ENCODE measurements at places on chromosomes 6 and 20.
A peak's percentile ranks its signal among the peaks of the same experiment; 100 is the strongest.

DNA sequence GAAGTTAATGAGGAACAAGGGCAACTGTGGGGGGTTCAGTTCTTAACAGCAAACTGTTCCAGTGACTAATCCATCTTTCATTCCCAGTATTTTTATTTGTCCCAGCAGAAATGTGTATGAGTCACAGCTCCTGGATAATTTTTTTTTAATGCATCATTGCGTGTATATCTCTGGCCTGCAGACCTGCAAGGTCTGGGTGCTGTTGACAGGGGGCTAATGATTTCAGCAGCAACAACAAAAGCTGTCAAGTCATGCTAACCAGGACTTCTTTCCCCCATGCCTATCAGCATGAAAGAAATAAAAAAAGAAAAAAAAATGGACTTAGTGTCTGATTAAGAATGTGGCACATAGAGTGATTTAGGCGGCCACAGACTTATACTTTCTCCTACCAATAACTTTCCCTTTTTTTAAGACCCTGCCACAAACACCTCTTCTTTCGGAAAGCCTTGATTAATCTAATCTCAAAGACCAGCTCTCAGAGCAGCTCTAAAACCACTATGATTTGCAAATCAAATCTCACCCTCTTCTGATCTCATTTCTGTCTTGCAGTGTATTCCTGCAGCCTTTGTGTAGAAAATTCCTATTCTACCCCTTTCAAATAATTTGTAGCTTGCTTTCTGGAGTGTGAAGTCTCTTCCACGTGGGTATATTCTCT lies 14.2 kb upstream of the PREX1 start:
- DNase-seq: no peak

GRCh38 chr20:20668639-20669038 lies 43.8 kb downstream of the RALGAPA2 start:
- DNase-seq: peak; percentile 35

GRCh38 chr6:80789912-80790570 lies 683.6 kb downstream of the BCKDHB start:
- DNase-seq: no peak

DNA sequence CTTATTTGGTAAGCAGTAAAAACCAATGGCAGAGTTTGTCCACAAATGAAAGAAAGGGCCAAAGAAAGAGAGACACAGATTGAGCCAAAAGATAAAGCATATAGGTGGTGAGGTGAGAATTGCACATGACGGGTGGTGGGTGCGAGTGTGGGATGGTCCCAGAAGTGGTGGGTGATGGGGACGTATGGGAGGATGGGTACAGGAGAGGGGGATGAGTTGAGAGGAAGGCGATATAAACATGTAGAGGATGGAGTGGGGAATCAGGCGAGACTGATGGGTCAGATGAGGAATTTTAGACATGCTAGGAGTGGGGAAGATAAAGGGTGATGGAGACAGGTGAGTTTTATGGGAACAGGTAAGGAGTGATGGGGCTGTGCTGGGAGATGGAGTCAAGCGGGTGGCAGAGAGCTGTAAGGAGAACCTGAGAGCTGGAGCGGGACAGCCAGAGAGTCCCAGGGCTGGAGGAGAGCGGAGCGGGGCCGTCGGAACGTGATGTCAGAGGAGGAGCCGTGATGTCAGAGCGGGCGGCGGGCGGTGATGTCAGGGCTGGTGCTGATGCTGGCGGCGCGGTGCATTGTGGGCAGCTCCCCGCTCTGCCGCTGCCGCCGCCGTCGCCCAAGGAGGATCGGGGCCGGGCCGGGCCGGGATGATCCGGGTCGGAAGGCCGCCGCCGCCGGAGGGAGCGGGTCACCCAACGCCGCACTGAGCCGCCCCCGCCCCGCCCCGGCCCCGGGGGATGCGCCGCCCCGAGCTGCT lies at the start of gene TTBK1:
TTBK1 (plus strand) TSS at position 574 of the 756 bp plus-strand sequence. CDS start 3,180 bp downstream, outside the sequence.
- no peak for DNase-seq

- no peak for DNase-seq
Measured at GRCh38 chr20:58552366-58552934, 37.3 kb upstream of the APCDD1L start.

- DNase-seq: no peak
Measured at GRCh38 chr20:14691994-14692393, 354.6 kb upstream of the FLRT3 start.

- no peak for DNase-seq
Measured at GRCh38 chr20:23671479-23671878, 17.4 kb downstream of the CST4 start.

DNA sequence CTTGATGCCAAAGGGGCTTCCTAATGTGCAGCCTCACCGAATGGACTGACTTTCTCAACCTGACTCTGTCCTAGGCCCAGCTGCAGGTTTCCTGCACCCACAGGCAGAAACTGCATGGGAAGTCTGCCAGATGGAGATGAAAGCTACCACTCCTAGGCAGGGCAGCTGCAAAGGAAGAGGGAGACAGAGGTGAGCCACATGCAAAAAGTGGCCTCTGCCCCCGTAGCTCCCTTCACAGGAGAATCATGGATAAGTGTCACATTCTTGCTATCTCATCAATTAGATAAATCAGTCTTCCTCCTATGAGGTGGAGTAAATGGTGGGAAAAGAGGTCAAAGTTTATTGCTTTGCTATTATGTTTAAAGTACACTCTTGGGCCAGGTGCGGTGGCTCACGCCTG lies 191.3 kb downstream of the ALDH8A1 start:
- DNase-seq: no peak

GRCh38 chr6:14867802-14868201 lies 378.1 kb upstream of the JARID2 start:
- no peak for DNase-seq

GRCh38 chr20:57448764-57449354 lies 57.7 kb downstream of the RBM38 start:
- DNase-seq: no peak

- DNase-seq: peak; percentile 49
Measured at GRCh38 chr6:31826793-31827285, 699 bp upstream of the HSPA1B start.

- no peak for DNase-seq
Measured at GRCh38 chr20:43302936-43303335, 113.2 kb upstream of the PTPRT start.

GRCh38 chr6:33147807-33148666 lies 44.2 kb downstream of the COL11A2 start:
- DNase-seq: no peak

- no peak for DNase-seq
Measured at GRCh38 chr20:38631155-38632022, 29.8 kb downstream of the ARHGAP40 start.

- DNase-seq: no peak
Measured at GRCh38 chr6:44431118-44431725, 43.7 kb downstream of the CDC5L start.

DNA sequence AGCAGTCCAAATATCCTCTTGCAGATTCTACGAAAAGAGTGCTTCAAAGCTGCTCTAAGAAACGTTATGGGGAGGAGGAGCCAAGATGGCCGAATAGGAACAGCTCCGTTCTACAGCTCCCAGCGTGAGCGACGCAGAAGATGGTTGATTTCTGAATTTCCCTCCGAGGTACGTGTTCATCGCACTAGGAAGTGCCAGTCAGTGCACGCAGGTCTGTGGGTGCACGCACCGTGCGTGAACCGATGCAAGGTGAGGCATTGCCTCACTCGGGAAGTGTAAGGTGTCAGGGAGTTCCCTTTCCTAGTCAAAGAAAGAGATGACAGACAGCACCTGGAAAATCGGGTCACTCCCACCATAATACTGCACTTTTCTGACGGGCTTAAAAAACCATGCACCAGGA lies 272.1 kb upstream of the DEFB115 start:
- no peak for DNase-seq
